ENCODE measurements at places on chromosomes 2 and 18.

DNA sequence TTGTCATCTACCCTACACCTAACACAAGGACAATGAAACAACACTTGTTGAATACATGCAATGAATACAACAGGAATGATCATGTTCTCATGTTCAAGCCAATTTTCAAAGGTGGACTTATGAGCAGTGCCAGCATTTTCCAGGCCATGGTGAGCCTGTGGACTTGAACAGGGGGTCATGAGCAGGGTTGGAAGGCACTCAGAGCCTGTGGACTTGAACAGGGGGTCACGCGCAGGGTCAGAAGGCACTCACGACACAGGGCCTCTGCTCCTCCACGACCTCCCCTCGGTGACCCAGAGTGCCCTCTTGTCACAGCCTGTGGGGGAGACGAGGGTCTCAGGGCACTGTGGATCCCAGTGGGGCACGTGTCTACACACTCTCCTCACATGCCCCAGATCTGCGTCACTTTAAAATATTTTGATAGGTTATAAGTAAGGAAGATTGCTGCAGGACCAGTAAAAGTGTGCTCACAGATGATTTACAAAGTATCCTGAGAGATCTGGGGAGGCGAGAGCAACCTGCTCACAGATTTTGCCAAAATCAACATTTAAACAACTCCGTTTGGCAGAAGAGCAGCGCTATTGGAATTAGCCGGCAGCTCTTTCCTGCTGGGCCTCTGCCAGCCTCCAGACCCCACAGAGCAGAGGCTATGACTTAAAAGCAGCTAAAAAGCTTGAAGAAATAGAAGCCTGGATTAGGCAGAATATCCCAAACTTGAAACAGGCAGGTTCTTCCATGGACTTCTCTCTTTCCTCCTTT, 121.9 kb downstream of the TMEM18 start:
- no peak for DNase-seq

DNA sequence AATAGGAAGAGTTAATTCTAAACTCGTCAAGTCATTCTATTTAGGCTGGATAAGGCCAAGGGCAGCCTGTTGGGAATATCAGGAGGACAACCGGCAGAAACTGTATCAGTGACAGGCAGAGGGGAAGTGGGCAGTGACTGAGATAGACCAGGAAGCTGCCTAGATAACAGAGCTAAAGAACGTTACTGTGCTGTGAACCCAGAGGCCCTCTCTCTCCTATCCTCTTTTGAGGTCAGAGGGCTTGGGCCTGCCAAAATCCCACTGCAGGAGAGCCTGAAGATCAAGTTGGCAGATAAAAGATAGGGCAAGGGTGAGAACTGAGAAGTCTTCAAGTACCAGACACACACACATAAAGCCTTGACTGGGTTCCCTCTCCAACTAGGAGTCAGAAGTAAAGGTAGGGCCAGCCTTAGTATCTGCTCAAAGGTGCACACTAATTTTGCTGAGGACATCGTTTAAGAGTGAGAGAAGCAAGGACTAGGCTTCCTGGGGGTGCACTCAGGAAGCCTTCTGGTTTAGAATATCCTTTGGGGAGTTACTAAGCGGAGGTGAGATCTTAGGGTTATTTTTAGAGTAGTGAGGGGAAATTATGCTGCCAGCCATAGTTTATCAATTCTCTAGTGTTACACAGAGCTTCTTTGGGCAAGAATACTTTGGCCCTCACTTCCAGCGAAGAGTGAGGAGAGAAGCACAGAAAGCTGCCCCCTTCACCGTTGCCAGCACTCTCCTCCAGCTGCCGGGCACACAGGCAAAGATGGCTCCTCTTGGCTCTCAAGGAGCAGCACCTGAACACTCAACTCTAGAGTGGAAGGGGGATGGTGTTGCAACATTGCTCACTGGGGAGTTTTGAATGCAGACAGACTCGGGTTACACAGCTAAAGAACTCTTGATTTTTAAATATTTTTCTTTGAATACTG, 9.8 kb downstream of the CAVIN2 start:
- no peak for DNase-seq

DNA sequence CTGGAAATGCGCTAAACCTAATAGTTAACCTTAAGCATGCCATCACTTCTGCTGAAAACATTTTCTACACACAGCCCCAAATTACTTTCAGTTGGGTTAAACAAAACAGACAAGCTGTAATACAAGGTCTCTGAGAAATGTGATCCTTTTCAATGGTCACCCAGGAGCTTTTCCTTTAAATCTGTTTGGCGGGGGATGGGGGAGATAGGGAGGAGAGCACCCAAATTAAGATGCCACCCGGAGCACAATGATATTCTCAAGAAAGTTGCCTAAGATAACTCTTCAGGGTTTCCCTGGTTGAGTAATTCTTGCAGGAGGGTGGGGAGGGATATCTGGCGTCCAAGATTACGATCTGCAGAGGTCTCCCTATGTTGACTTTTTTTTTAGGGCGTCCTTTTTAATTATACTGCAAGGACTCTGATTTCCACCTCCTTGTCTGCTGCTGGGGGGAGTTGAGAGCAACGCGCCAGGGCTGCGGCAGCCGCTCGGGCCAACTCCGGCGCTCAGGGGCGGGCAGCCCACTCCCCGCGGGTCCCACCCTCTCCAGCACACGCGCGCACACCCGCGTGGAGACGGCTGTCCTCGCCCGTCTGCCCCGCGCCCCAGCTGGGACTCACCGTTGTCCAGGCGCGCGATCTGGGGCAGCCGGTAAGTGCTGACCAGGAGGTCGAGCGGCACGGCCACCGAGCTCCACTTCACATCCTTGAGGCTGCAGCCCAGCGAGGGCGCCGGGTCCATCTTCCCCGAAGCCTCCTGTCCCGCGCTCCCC, 807 bp downstream of the GAREM1 start:
- no peak for DNase-seq

DNA sequence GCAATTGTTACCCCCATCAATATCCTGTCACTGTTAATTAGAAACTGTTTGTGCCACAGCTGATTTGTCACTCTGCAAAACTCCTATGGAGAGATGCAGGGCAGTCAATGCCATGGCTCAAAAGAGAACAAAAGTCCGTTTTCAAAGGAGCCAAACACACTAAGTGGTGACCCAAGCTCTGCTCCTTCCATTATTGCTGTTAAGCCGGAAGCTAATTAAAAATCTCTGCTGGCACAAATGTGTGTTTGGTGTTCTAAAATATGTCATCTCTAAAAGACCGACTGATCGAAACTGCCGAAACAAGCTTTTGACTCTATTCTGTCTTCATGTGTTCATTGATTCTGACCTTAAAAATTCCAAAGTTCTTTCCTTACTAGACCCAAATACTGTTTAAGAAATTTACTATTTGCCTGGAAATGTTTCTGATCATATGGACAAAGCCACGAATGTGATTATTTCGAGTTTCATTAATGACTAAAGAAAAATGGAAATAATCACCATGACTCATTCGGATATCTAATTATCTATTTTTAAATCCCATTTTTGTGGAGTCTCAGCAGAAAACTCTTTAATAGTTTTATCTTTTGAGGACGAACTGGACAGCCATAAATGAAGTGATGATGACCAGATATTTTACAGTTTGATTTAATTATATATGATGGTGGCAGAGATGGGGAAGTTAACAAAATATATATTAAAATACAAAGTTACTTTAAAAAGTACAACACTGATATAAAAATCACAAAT, 287.6 kb downstream of the SOCS6 start:
- DNase-seq = no peak

Measured in stimulated activated CD4-positive, alpha-beta T cell treated with anti-CD3 and anti-CD28 coated beads, Interleukin-1b, Interleukin-23, amount 100 ng/mL, for 1 hour (primary cell).